ENCODE measurements at places on chromosomes 1 and 21.

DNA sequence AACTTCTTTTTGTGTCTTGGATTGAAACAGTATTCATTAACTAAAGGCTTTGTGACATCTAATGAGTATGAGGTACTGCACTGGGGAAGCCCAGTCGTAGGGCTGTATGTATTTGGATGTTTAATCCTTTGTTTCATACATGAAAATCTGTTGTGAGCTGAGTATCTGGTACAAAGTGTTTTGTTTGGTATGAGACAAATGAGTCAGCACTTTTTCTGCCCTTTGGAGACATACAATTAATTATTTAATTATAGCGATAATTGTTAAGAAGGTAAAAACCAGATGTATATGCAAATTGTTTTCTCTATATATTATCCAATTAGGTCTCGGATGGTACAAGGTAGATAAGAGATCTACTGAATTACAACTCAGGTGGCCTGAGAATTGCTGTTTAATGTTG, 36.3 kb downstream of the MARK1 start:
- no peak for DNase-seq

DNA sequence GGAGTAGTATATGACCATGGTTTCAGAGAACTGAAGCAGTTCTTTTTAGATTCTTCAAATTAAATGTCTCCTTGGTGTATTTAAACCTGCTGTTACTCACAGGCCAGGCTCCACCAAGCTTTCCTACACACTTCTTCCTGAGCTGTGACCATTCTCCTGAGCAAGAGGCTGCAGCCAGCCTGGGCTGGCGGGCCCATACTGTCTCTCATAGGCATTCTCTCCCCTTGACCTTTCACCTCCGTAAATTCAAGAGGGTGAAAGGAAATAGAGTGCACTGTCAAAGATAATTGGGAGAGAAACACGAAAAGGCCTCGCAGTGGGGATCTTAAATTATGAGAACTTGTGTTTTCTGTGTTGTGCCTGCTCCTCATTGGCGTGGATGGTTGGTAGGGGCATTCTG, 2.3 kb downstream of the ARF1 start:
- no peak for DNase-seq

DNA sequence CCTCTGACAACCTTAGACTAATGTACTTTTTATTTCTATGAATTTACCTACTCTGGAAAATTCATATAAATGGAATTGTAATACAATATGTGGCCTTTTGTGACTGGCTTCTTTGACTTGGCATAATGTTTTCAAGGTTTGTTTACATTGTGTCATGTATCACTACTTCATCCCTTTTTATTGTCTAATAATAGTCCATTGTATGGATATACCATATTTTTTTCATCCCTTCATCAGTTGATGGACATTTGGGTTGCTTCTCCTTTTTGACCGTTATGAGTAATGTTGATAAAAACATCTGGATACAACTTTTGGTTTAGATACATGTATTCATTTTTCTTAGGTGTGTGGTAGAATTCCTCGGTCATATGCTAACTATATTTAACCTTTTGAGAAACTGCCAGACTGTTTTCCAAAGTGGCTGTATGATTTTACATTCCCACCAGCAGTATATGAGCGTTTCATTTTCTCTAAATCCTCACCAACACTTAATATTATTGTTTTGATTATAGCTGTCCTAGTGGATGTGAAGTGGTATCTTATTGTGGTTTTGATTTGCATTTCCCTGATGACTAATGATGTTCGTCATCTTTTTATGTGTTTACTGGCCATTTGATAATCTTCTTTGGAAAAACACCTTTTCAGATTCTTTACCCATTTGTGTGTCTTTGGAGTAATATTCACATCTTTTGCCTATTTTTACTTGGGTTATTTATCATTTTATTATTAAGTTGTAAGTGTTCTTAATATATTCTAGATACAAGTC, 3.5 kb downstream of the RO60 start:
- no peak for DNase-seq

- no peak for DNase-seq
These were observed 51.1 kb downstream of the SIM2 start for GRCh38 chr21:36749935-36750575.

DNA sequence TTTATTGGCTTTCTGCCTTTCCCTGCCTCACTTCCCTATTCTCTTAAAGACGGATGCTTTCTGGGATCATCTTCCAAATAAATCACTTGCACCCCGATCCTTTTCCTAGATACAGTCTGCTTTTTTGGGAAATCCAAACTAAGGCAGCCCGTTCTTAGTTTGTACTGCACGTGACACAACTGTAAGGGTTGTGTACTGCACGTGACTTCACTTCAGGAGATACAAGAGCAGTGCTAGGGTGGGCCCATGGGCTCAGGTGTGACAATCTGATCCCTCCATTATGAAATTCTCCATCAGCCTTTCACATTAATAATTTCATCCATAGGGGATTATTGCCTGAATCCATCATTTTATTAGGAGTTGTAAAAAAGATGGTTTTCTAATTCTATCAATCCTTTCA, 33.8 kb upstream of the SPOCD1 start:
- DNase-seq = no peak

DNA sequence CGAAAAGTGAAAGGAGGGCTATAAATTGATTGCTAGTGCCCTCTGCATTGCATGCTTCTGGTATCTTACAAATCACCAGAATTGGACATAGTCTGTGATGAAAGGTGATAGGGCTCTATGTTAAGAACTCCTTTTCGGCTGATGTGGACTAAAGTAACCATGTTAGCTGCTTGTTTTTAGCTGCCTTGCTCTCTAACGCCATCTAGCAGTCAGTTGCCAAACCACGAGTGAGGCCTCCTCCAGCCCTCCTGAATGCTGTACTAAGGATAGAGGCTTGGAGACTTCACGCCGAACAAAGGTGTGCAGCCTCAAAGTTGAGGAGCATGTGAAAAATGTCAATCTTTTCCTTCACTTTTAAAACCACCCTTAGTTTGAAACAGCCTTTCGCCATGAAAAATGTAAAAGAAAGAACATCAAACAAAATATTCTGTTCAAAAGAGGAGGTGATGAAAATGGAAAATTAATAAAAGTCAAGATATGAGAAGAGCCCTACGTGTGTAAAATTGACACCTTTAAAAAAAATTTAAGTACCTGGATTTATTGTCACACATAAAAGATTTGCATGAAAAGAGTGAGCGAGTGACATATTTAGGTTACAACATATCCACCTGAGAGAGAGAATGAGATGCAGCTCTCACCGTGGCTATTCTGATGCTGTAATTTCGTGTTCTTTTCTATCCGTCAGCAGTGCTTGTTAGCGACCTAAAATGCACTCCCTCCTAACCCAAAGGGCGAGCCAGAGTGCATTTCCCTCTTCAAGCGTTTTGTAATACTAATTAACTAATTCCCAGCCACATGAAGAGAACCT, 8.1 kb downstream of the LRRC53 start:
- DNase-seq = peak; percentile 61

DNA sequence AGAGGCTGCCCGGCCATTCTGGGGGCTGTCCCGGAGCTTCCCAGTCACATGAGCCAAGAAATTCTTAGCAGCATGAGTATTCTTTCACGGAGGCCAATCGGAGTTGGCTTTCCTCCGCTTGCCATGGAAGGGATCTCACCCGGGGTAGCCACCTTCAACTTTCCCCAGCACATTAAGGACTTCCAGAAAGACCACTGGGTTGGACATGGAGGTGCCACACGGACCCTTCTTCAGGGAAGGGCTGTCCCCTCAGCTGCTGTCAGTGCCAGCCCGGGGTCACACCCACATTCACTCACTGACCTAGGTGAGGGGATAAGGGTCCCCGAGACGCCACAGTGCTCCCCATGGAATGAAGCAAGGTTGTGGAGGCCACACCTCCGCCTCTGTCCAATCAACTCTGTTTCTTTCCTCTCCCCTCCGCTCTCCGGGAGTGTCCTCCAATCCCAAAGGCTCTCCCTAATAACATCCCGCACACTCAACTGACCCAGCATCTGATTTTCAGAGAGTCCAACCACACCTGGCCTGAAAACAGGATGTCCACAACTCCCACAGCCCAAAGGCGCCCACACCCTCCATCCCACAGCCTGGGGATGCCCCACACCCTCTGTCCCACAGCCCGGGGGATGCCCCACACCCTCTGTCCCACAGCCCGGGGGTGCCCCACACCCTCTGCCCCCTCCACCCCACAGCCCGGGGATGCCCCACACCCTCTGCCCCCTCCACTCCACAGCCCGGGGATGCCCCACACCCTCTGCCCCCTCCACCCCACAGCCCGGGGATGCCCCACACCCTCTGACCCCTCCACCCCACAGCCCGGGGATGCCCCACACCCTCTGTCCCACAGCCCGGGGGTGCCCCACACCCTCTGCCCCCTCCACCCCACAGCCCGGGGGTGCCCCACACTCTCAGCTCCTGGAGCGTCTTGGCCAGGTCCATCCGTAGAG, 19.4 kb downstream of the RSPH1 start:
- DNase-seq = peak; percentile 1

DNA sequence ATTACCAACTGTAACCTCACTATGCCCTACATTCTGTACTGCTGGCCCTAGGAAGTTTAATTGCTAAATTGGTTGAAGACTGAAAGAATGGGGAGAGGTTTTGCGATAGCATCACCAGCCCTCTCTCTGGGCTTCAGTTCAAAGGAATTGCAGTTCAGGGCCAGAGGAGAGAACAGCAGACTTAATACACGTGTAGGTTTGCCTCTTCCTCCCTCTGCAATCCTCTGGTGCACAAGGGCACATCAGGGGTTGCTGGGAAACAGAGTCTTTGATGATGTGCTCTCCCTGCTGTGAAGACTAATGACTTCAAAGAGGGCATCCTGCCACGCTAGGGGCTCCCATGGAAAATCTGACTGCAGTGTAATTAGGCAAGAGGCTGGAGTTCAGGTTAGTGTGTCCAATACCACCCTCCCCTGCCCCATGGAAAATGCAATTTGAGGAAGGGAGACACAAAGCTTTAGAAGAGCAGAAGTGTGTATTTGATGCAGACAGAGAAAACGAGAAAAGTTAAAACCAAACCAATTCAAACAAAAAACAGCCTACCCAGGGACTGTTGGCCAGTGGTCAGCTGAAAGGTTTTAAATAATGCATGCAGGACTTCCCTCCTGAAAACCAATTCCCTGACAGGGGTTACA, 167.9 kb downstream of the ASTN1 start:
- DNase-seq = no peak
